ENCODE measurements at places on chromosomes 4 and X.

- peak; percentile 75 for ATAC-seq
These were observed 63.2 kb downstream of the CD40LG start for GRCh38 chrX:136711147-136711546.

- ATAC-seq, result peak; percentile 100
These were observed 24.3 kb upstream of the PGM2 start for GRCh38 chr4:37802068-37802666.

GRCh38 chr4:173866322-173867026, 336.4 kb upstream of the HAND2 start:
- ATAC-seq, result no peak

DNA sequence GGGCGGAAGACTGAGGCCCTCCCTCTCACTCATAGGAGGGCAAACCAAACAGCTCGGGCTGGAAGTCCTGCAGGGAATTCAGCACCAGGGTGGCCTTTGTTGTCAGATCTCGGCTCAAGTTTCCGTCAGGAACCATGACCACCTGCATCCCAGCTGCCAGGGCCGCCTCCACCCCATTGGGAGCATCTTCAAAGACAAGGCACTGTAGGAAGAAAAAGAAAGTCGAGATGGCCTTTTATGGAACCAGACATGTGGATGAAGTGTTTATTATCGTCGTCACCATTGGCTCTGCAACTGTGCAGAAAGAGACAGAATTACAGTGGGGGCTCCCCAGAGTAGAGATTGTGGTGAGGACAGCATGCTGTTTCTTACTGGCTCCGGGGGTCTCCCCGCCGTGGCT, 97.2 kb upstream of the STS start:
- no peak for ATAC-seq

- peak; percentile 11 for ATAC-seq
These were observed 244 bp downstream of the EIF2S3 start for GRCh38 chrX:24055043-24055356.

- no peak for ATAC-seq
These were observed 141.5 kb downstream of the CHM start for GRCh38 chrX:85905851-85906250.

DNA sequence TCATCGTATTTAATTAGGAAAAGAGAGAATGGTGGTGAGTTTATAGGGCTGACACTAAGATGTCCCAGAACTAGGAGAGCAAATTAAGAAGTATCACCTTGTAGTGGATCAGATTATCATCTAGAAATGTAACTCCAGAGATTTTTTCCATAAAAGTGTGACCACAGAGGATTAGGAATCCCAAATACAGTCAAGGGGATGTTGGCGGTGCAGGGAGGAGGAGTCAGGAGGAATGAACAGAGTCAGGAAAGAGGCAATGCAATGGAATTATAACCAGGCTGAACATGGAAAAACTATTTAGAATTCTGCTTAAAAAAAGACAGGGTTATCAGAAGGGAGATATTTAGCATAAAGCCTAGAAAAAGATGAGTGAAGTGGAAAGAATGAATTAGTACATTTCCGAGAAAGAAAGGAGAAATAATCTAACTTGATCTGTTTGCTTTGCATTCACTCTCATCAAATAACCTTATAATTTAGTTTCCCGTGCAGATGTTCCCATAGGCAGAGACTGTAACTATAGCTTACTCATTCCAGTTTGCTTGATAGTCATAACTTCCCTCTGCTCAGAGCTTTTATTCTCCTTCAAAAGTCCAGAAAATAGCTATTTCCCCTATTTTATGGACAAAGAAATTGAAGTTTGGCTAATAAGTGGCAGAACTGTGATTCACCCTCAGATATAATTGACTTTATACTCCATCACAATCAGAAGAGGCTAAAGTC, 56.4 kb downstream of the SCFD2 start:
- ATAC-seq, result no peak

DNA sequence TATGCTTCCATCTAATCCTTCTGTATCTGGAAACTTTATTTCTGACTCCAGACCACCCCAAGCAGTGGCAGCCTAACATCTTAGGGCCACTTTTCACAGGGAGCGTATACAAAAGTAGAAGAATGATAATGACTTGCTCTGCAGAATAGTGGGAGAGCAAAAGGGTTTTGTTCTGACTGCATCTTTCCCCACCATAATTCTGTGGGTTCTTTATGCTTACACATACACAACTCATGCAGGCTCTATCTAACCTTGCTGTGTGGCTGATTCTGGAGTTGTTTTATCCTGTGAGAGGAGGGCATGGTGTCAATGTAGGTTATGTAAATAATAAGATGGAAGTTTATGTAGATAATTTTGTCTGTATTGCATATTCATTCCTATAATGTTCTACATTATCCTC, 42.4 kb upstream of the NDNF start:
- no peak for ATAC-seq

All from motor neuron (in vitro differentiated cells).